Hypothalamus (tissue), 51 donors: ENCODE measurements at places on chromosomes 16 and 17.

DNA sequence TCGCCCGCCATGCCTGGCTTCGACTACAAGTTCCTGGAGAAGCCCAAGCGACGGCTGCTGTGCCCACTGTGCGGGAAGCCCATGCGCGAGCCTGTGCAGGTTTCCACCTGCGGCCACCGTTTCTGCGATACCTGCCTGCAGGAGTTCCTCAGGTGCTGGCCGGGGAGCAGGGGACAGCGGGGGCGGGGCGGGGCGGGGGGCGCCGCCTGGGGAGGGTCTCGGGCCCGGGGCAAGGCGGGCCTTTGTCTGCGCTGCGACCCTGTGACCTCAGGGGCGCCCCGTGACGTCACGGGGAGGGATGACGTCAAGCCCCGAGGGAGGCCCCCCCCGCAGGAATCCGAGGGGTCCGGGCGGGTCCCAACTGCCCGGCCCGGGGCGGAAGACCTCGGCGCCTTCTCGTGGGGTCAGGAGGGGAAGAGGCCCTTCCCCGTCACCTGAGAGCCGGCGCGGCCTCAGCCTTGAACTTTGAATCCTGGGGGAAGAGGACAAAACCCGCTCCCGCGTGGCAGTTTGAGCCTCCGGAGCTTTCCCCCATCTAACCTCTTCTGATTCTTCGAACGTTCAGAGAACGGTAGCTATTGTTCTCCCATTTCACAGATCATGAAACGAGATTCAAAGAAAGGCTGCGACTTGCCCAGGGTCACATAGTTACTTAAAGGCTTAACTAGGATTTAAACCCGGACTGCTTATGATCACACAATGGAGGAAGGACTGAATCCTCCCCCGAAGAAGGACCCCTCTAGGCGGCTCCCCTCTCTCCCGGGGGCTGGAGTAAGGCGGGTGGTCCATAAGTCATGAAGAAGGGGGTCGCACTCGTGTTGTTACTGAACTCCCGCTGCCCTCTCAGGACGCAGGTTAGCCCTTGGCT is 527 bp downstream of the TRAF4 start:
- DNase-seq, result peak; percentile 62

GRCh38 chr17:36183001-36183971 is 6.8 kb upstream of the TBC1D3B start:
- no peak for DNase-seq

DNA sequence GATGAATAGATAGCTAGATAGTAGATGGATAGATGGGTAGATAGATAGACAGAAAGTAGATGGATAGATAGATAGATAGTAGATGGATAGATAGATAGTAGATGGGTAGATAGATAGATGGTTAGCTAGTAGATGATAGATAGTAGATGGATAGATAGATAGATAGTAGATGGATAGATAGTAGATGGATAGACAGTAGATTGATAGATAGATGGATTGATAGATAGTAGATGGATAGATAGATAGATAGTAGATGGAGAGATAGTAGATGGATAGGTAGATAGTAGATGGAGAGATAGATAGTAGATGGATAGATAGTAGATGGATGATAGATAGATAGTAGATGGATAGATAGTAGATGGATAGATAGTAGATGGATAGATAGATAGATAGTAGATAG is 40.4 kb downstream of the PIK3R5 start:
- no peak for DNase-seq

DNA sequence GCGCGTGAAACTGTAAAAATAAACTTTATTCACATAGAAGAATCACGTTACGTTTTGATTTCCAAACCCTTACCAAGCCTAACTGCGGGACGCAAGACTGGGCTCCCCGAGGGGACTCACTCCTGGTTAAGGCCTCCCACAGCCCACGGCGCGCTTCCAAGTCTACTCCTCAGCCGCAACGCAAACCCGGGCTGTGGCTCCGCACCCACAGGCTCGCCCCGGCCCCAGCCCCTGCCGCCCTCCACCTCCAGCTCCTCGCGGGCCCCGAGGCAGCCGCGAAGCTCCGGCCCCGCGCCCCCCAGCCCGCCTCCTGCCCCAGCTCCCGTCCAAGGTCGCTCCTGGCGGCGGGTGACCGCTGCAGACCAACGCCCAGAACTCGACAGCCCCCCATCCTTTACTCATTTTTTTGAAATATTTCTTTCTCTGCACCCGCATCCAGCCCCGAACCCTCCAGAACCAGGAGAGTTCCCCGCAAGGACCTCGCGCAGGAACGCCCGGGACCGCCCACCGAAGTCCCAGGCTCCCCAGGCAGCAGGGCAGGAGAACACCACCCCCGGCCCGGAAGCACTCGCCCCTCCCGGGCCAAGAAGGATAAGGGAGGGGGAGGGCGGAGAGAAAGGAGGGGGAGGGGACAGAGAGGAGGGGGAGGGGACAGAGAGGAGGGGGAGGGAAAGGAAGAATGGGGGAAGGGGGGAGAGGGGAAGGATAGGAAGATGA is 912 bp downstream of the USP22 start:
- DNase-seq, result peak; percentile 65

DNA sequence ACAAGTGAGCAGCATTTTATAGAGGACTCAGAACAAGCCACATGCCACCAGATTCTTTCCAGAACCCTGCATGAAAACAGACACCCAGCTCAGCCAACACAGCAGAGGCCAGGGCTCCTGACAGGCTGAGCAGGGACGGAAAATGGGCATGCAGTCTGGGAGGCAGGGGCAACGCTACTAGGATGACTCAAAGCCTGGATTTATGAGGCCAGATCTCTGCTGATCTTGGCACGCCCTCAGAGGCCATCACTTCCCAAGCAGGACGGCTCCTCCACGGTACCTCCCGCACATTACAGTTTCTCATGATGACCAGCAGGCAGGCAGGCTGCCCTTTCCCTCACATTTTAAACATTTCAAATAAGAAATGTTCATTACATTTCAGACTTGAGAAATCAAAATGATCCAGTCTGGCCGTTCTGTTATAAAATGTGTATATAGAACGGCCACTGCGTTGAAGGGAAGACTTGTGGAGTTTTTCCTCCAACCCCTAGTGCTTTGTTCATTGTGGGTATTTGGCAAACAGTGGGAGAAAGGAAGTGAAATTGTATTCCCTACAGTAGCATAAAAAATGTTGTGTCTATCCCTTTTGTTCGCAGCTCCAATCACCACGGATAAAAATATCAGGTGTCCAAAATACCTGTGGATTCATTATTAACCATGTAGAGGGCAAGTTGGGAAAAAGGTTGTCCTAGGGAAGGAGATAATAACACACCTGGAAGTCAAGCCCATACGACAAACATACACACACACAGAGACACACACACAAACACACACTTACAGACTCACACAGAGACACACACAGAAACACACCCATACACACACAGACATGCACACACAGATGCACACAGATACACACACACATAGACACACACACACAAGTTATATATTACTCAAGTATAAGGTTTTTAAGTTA is 64.8 kb upstream of the ADAMTS18 start:
- no peak for DNase-seq
